ENCODE measurements at places on chromosomes 12 and 14. TPM values are rescaled to one million over a fixed set of nuclear protein-coding genes. Genes with fewer than 3 reads are reported as not detected.

DNA sequence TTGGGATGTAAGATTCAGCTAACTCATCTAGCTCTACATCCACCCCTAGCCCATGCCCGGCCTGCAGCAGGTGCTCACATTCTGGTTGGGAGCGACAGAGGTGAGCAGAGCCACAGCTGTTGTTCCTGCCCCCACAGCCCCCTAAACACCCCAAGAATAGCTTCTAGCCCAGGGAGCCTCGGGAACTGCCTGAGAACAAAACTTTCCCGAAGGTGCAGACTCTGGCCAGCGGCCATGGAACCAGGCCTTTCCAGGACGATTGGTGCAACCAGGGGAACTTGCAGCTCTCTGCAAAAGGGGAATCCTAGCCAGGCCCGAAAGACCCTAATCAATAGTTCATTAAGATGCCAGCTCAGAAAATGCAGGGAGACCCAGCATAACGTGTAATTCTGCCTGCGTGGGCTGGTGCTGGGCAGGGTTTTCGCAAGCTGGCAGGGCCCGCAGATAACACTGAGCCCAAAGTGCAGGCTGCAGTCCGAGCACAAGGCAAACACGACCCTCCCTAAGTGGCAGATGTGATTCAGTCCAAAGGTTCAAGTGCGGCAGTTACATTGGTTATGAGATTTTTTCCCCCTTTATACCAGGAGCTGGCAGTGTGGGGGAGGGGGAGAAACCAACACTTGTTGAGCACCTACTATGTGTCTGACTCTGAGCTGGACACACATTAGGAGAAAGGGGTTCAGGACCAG is 122.5 kb upstream of the MAP1LC3B2 start:
- ATAC-seq: no peak

DNA sequence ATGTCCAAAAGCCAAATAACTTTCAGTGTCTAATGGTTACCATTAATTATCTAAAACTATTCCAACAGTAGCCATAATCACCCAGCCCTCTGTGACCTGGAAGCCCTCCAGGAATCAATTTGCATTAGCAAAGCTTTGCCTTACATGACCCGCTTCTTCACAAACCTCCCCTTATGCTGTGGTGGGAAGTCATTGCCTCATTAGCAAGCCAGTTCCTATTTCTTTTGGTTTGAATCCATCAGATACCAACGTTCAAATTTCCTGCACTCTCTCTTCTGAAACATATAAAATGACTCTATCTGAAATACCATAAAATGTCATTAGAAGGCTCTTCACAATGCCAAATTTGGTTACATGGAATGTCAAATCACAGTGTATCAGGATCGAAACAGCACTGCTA is 268.3 kb upstream of the PRKD1 start:
- ATAC-seq: no peak

DNA sequence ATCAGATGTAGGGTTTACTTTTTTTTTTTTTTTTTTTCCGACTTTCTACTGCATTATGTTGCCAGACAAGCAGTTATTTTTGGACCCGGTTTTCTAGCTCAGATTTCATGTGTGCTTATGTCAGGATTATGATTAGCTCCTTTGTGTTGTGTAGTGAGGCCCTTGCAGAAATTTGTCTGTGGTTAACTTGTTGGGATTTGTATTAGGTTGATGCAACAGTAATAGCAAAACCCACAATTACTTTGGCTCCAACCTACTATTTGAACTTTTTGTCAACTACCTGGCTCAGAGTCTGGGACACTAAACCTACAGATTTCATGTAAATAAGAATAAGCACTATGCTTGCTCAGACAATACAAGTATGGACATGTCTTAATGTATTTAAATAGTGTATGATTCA is 44.1 kb upstream of the KCNJ8 start:
- ATAC-seq: no peak

Gene FBXO33
- 15.8 TPM for total RNA-seq

Gene OVCH1
- not detected for total RNA-seq

- ATAC-seq: no peak
Measured at GRCh38 chr12:101229841-101230241, 19.8 kb upstream of the SLC5A8 start.
